Activated CD8-positive, alpha-beta memory T cell treated with anti-CD3 and anti-CD28 coated beads for 1 hour (primary cell): ENCODE measurements at places on chromosomes 2 and 18.

DNA sequence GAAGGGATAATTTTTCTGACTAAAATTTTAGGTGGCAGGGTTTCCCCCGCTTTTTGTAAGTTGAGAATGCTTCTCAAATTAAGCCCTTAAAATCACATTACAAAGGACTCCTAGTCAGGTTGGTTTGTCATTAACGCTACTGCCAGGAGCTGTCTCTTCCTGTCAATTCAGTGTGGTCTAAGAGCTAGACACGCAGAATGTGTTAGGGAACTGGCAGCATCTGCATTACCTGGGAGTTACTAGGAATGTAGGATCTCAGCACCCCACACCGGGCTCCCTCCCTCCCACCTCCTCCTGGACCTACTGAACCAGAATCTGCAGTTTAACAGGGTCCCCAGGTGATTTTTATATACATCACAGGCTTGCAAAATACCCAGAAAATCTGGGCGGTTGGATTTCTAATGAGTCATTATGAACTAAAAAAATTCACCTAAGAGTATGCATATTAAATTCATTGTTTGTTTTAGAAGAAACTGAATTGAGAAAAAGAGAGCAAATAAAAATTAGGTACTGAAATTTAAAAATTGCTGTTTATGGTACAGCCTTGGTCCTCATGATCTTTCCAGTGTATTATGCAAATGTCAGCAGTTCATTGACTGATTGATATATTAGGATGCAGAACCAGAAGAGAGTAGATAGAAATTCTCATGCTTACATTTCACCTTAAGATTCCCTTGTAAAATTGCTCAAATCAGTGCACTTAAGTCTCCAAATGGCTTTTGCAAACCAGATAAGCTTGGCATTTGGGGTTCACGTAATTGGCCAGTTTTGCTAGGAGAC lies 130.9 kb upstream of the ITGA6 start:
- no peak for DNase-seq

GRCh38 chr2:75356865-75357264 lies 157.5 kb upstream of the TACR1 start:
- DNase-seq, result no peak

GRCh38 chr2:217326238-217327022 lies 466.6 kb upstream of the TNP1 start:
- DNase-seq, result no peak

DNA sequence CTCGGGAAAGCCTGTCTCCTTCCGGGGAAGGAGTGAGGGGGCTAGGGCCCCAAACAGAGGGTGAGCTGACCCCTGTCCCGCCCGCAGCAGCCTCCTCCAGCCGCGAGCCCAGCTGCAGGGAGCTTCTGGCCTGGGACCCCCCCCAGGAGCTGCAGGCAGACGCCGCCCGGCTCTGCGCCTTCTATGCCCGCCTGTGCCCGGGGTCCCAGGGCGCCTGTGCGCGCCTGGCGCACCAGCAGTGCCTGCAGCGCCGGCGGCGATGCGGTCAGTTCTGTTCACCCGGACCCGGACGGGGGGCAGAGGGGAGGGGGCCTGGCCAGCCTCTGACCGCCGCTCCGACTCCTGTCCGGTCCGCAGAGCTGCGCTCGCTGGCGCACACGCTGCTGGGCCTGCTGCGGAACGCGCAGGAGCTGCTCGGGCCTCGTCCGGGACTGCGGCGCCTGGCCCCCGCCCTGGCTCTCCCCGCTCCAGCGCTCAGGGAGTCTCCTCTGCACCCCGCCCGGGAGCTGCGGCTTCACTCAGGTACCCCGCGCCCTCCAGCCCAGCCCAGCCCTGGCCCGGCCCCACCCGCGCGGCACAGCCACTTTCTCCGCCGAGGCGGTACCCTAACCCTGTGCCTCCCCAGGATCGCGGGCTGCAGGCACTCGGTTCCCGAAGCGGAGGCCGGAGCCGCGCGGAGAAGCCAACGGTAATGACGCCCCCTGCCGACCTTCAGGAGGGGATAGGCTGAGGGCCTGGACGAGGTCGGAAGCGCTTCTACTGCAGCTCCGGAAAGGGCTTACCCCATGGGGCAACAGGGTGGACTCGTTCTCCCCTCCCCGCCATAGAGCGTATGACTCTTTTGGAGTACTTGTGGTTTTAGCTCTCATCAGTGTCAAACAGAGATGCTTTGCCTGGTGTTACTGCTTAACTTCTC lies 2.0 kb upstream of the CHRND start:
- no peak for DNase-seq

DNA sequence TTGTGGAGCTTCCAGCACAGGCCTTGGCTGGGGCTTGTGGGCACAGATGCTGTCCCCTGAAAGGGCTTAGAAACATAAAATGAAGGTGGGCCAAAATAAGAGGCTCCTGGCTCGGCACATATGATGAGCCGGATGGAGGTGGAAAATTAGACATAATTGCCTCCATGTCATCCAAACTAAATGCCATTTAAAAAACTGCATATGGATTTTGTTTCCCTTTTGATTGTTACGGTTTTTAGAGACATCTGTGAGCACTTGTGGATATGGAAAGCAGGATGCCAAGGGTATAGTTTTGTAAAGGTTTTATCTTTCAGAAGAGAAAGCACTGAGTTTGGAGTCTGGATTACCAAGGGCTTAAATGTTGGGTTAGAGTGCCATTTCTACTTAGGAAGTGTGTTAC lies 498.3 kb downstream of the RIT2 start:
- DNase-seq, result no peak

DNA sequence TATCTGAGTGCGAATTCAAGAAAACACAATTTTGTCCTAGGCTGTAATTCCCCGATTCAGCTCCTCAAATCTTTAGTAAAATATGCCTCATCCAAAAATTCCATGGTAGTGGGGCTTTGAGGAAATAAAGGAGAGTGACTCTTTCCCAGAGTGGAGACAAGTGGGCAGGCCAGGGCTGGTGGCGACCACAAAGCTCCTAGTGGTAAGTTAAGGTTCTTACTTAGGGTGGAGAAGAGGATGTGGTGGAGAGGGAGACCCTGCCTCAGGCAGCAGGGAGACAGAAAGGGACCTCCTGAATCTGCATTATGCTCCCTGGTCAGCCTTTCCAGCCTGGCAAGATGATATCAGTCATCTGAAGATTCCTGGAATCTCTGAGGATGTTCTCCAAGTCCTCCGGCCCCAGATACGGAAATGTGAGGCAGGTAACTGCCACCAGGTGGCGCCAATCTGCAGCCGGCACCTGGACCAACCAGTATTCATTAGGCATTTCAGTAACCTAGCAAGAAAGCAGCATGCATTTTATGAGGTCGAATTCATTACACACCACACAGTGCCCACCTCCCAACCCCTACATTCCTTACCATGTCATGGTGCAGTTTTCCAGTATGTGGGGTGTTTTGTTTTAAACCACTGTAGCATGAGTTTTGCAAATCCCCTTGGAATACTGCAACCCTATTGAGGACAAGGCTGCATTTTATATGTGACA lies 106.4 kb downstream of the POLE4 start:
- DNase-seq, result no peak

DNA sequence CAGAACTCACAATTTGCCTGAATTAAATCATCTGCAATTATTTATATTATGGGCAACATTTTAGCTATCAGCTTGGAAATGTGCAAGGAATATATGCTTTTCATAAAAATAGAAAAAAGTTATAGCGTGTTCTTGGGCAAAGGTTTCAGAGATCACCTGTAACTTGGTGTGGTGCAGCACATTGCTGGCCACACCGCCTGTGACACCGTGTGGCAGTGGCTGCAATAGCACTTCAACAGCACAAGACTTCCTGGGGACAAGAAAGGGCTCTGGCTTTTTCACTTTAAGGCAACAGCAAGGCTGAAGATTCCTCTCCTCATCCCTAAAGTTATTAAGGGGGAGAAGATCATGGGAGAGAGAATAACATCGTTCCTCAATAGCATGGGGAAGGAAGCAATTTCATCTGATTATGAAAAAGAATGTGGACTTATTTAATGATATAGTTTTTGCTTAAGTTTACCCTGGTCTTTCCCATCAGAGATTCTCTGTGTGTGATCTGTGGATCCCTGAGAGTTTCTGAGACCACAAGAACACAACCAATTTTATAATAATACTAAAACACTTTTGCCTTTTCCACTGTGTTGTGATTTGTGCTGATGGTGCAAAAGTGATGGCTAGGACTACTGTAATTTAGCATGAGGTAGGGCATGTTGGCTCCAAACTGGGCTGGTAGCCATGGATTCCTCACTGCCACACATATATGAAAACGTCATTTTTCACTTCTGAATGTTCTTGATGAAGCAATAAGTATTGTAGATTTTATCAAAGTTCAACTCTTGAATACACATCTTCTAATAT lies 15.0 kb upstream of the SERPINB3 start:
- DNase-seq, result no peak

- DNase-seq, result no peak
Observed at GRCh38 chr2:227865291-227865690, 6.1 kb upstream of the DAW1 start.

GRCh38 chr2:222722327-222722946 lies 51.0 kb downstream of the MOGAT1 start:
- no peak for DNase-seq

GRCh38 chr2:10297191-10297830 lies 5.4 kb upstream of the HPCAL1 start:
- no peak for DNase-seq

DNA sequence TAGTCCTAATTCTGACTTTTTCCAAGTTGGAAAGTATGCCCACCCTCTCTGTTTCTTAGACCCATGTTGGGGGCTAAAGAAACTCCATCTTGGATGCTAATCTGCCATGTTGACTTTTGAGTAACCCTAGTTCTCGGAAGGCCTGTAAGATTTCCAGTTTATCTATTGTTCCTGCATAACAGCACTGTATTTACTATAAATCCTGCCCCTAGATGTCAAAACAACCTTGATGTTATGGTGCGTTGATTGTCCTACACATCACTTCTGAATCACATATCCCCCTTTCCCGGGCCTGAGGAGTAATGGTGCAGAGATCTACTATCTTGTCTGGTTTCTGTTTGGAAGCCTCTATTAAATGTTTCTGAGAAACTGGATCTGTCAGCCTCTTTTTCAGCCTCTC lies 116.7 kb downstream of the ALK start:
- DNase-seq, result no peak

DNA sequence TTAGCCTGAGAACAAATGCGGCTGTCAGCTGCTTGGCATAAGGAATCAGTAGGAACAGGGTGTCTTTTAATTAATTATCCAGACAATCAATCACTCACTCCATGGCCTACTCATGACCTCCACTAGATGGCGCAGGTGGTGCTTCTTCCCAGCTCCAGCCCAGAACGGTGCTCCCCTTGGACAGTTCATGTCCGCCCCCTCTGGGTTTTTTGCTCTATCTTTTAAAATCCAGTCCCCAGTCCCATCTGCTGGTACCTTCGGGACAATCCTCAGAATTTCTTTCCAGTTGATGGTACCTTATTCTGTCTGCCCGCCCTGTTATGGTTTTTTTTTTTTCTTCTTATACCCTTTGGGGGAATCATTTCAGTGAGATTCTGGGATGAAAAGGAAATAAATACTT lies 99.8 kb downstream of the CACNB4 start:
- no peak for DNase-seq

DNA sequence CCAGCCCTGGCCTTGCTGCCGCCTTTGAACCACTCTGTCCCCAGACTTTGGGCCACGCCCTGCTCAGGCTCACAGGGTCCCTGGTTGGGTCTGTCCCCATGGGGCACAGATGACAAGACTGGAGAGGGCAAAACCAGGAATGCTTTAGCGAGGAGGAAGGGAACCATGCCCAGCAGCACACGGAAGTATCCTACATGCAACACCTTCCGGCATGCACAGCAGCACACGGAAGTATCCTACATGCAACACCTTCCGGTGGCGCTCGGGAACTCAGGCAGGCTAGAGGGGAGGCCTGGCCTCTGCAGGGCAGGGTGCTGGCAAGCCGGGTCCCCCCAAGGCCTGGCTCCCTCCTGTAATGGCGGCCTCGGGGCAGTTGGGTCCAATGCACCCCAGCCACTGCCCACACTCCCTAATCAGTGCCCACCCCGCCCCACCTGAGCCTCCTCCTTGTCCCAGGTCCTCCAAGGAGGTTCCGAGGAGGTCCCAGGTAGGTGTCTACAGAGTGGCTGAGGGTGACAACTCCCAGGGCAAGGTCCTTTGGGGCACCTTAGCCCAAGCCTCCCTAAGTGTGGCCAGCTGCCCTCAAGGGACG lies 33.6 kb upstream of the SNED1 start:
- no peak for DNase-seq

GRCh38 chr2:10437806-10438205 lies 10.3 kb downstream of the ODC1 start:
- DNase-seq, result no peak

- DNase-seq, result no peak
Observed at GRCh38 chr2:200746301-200746700, 65.4 kb upstream of the BZW1 start.
